ENCODE measurements at places on chromosomes 1 and 21.

GRCh38 chr1:164561007-164561406 lies 2.0 kb downstream of the PBX1 start:
- no peak for DNase-seq

- no peak for DNase-seq
Measured at GRCh38 chr1:158002022-158002630, 8.7 kb downstream of the KIRREL1 start.

- DNase-seq = no peak
Measured at GRCh38 chr1:1832820-1833219, 54.5 kb upstream of the NADK start.

GRCh38 chr1:87240661-87241285 lies 87.9 kb upstream of the LMO4 start:
- DNase-seq = no peak

DNA sequence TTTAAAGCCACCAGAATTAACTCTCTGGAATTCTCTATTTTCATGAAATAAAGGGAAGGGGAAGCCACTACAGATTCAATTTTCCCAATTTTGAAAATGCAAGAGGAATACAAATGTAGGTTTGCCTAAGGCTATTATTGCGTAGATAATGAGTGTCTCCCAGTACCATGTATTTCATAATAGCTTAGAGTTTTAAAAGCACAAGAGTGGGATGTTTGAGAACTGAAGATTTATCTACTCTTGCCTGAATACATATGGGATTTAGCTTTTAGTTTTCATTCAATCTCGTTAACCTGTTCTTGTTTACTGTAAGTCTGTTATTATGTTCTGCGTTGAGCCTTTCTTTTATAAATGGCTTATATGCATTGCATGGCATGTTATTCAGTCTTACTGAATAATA lies 795.1 kb downstream of the BRINP3 start:
- no peak for DNase-seq

GRCh38 chr1:35854989-35855700 lies 27.9 kb upstream of the AGO1 start:
- no peak for DNase-seq

GRCh38 chr1:81499487-81499886 lies 301.2 kb upstream of the ADGRL2 start:
- DNase-seq = no peak

GRCh38 chr1:101995984-101996745 lies 561 bp downstream of the OLFM3 start:
- DNase-seq = no peak

GRCh38 chr1:49424782-49425181 lies 599.0 kb downstream of the AGBL4 start:
- DNase-seq = no peak

- DNase-seq = no peak
Measured at GRCh38 chr1:164611754-164612642, 53.0 kb downstream of the PBX1 start.

DNA sequence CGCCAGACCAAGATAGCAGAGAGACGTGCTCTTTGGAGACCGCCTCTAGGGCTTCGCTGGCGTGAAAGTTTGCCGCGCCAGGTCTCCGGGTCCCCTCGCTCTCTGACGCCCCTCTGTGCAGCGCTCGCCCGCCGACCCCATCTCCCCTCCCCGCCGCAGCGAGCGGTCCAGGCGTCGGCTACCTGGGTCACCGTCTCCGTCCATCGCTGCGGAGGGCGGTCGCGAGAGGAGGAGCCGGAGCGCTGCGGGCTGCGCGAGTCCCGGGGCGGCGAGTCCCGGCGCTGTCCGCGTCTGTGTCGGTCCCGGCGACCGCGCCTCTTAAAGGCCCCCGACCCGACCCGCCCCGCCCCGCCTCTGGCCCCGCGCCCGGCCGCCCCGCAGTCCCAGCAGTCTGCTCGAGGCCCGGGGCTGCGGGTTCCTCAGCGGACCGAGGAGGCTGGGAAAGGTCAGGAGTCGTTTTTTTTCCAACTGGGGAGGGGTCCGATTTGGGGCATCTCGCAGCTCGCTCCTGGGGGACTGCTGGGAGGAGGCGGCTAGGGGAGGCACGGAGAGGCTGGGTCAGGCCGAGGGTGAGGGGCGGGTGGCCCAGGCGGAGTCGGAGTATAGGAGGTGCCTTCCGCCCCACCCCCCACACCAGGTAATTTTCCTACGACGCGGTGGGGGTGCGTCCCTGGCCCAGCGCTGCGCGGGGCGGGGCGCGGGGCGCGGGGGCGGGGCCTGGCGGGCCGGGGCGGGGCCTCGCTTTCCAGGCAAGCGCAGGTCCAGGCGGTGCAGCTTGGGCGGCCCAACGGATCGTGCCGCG lies at the start of the genes FBXO2 and FBXO44:
FBXO2 (minus strand) TSS at position 293 of the 802 bp plus-strand sequence; CDS start at position 204, 89 bp downstream.
FBXO44 (plus strand) TSS at position 741 of the 802 bp plus-strand sequence. CDS start 959 bp downstream, outside the sequence.
- DNase-seq = no peak

- no peak for DNase-seq
Measured at GRCh38 chr1:237709355-237709754, 181.4 kb downstream of the ZP4 start.

DNA sequence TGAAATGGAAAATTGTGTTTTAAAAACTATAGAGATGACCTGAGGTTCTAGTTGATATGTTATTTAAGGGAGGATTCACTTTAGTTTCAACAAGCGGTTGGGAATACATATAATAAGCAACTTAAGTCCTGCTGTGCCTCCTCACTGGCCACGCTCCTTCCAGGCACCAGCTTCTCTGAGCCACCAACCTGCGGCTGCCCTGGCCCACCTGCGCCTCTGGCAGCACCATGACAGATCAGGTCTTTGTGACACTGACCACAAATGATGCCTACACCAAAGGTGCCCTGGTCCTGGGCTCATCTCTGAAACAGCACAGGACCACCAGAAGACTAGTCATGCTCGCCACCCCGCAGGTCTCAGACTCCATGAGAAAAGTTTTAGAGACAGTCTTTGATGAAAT lies 7.0 kb upstream of the USP24 start:
- no peak for DNase-seq

GRCh38 chr1:85462931-85463649 lies 1.9 kb downstream of the DDAH1 start:
- no peak for DNase-seq

GRCh38 chr21:42153046-42153686 lies 65.8 kb upstream of the ABCG1 start:
- no peak for DNase-seq

GRCh38 chr1:163361123-163361934 lies 39.6 kb downstream of the NUF2 start:
- no peak for DNase-seq

GRCh38 chr1:11324567-11325165 lies 51.7 kb downstream of the UBIAD1 start:
- DNase-seq = no peak

- DNase-seq = no peak
Measured at GRCh38 chr1:66253330-66253921, 280.5 kb upstream of the SGIP1 start.

GRCh38 chr1:113870778-113871177 lies 734 bp downstream of the PTPN22 start:
- no peak for DNase-seq

- DNase-seq = no peak
Measured at GRCh38 chr21:31536138-31536537, 123.4 kb upstream of the SOD1 start.

GRCh38 chr1:31798433-31799195 lies 17.2 kb downstream of the SPOCD1 start:
- no peak for DNase-seq

GRCh38 chr1:66575739-66576138 lies 41.8 kb downstream of the SGIP1 start:
- DNase-seq = no peak

- no peak for DNase-seq
Measured at GRCh38 chr1:18020021-18020817, 87.4 kb upstream of the IGSF21 start.

Measured in posterior cingulate gyrus (tissue), 11 donors.